ENCODE measurements at places on chromosomes 2 and 18. TPM values are rescaled to one million over a fixed set of nuclear protein-coding genes. Genes with fewer than 3 reads are reported as not detected.

The RGPD4 gene
- 0.05 TPM for total RNA-seq

The PDE1A gene
- total RNA-seq: 0.25 TPM

The POMC gene
- total RNA-seq: 4.4 TPM

The CPLX4 gene
- total RNA-seq: not detected

The GPATCH11 gene
- 4.0 TPM for total RNA-seq

The CYRIA gene
- 6.2 TPM for total RNA-seq

The ZNF804A gene
- not detected for total RNA-seq

The IL36B gene
- total RNA-seq: not detected

The SLC9A4 gene
- total RNA-seq: 0.11 TPM

The SIX3 gene
- 6.6 TPM for total RNA-seq

The DSG4 gene
- not detected for total RNA-seq

The ACADL gene
- total RNA-seq: 0.42 TPM

The GTF2A1L gene
- not detected for total RNA-seq

The RAD51AP2 gene
- 0.30 TPM for total RNA-seq

The GPD2 gene
- 32.2 TPM for total RNA-seq

The RNF152 gene
- 2.6 TPM for total RNA-seq

The VSNL1 gene
- 78.4 TPM for total RNA-seq

The FAM237A gene
- total RNA-seq: not detected

The LTBP1 gene
- 33.8 TPM for total RNA-seq

The RAB27B gene
- 0.80 TPM for total RNA-seq

The PLGLB1 gene
- total RNA-seq: 0.52 TPM

The TBR1 gene
- not detected for total RNA-seq

The SERPINB12 gene
- total RNA-seq: not detected

The REL gene
- total RNA-seq: 8.4 TPM

The PJVK gene
- total RNA-seq: 4.4 TPM

The LYPD6 gene
- 4.8 TPM for total RNA-seq

The CRYBA2 gene
- not detected for total RNA-seq

The FABP1 gene
- 0.46 TPM for total RNA-seq

The FKBP1B gene
- 58.6 TPM for total RNA-seq

The TMEFF2 gene
- 2.3 TPM for total RNA-seq

The NCKAP5 gene
- 0.55 TPM for total RNA-seq

The UGT1A1 gene
- not detected for total RNA-seq

The DYNC1I2 gene
- total RNA-seq: 69.1 TPM

The TEX44 gene
- total RNA-seq: not detected

The UGT1A7 gene
- not detected for total RNA-seq

The SPHKAP gene
- total RNA-seq: not detected

The CEP68 gene
- 15.3 TPM for total RNA-seq

The GPR45 gene
- total RNA-seq: not detected

The COLEC12 gene
- total RNA-seq: 0.39 TPM

The SCN1A gene
- 1.6 TPM for total RNA-seq

The PCARE gene
- not detected for total RNA-seq

The FOXD4L1 gene
- 0.09 TPM for total RNA-seq

The EN1 gene
- total RNA-seq: not detected

The RUFY4 gene
- 0.31 TPM for total RNA-seq

The NEU4 gene
- 2.2 TPM for total RNA-seq

The RBM43 gene
- total RNA-seq: 2.9 TPM

The DQX1 gene
- total RNA-seq: 1.3 TPM

The BMP10 gene
- total RNA-seq: not detected

The RAPGEF4 gene
- total RNA-seq: 0.78 TPM

The MATN3 gene
- total RNA-seq: 9.1 TPM

The ERFE gene
- total RNA-seq: 6.3 TPM

The TMEM178A gene
- total RNA-seq: 13.6 TPM

The MC5R gene
- total RNA-seq: 0.27 TPM

The CD8B2 gene
- total RNA-seq: not detected

All from WTC11 (cell line).